Immature natural killer cell (primary cell): ENCODE measurements at places on chromosomes 3 and 15.

DNA sequence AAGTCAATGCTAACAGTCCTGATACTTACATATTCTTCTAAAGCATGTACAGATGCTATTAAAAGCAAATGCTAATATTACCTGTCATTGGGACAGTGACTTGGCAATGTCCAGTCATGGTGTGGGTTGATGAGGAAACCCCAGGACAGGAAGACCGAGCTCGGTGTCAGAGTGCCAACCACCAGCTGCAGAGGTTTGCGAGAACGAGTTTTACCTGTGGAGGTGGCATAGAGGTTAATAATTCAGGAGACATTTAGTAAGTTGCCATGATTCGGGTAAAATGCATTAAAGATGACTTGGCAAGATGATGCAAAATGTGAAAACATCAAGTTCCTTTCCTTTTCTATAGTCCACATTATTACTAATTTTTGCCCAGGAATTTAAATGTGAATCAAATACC is 94.5 kb downstream of the ABI3BP start:
- H3K4me3 ChIP-seq: no peak overlapping the region
- H3K36me3 ChIP-seq: no peaks in the 10 kb centered on the region
- H3K4me1 ChIP-seq: peaks cover 11% of the 10 kb centered on the region
- no peak for DNase-seq
- H3K27ac ChIP-seq: no peak overlapping the region
- H3K27me3 ChIP-seq: peaks cover 2% of the 10 kb centered on the region

GRCh38 chr3:63442918-63443317 is 164.8 kb downstream of the SYNPR start:
- no peak for DNase-seq
- H3K4me3 ChIP-seq: no peak overlapping the region
- H3K27ac ChIP-seq: no peak overlapping the region
- no peaks in the 10 kb centered on the region for H3K36me3 ChIP-seq

- DNase-seq: no peak
- no peaks in the 10 kb centered on the region for H3K4me1 ChIP-seq
- H3K27me3 ChIP-seq: peaks cover 3% of the 10 kb centered on the region
- no peaks in the 10 kb centered on the region for H3K36me3 ChIP-seq
Observed at GRCh38 chr3:53519065-53519709, 24.8 kb downstream of the CACNA1D start.

- H3K27ac ChIP-seq: no peak overlapping the region
- H3K27me3 ChIP-seq: peaks cover 2% of the 10 kb centered on the region
- no peaks in the 10 kb centered on the region for H3K36me3 ChIP-seq
- no peak overlapping the region for H3K4me3 ChIP-seq
- no peak for DNase-seq
Observed at GRCh38 chr15:100696452-100696851, 94.1 kb downstream of the ASB7 start.

DNA sequence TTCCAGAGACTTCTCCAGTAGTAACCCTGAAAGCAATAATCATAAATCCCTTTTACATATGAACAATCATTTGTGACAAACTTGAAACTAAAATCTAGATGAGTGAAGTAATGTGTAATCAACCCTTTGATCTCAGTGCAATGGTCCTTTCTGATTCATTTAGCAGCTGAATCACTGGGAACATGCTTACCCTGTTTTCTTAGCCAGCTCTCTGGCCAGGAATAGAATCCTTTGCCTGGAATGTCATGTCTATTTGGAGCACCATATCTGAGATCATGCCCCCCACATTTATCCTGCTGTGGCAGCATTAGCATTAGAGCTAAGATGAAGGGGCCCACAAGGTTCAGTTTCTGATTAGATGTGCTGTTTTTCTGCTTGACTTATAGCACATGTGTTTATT is 309.8 kb downstream of the OXSM start:
- H3K4me3 ChIP-seq: no peak overlapping the region
- no peaks in the 10 kb centered on the region for H3K4me1 ChIP-seq
- no peak for DNase-seq

- DNase-seq: no peak
- H3K27ac ChIP-seq: no peak overlapping the region
- H3K27me3 ChIP-seq: no peaks in the 10 kb centered on the region
- no peaks in the 10 kb centered on the region for H3K4me1 ChIP-seq
- no peaks in the 10 kb centered on the region for H3K36me3 ChIP-seq
Observed at GRCh38 chr3:127254730-127255129, 33.1 kb downstream of the PRR20G start.

- no peak overlapping the region for H3K27ac ChIP-seq
- no peak for DNase-seq
- no peaks in the 10 kb centered on the region for H3K36me3 ChIP-seq
- H3K4me1 ChIP-seq: no peaks in the 10 kb centered on the region
Observed at GRCh38 chr3:128021768-128022372, 30.4 kb upstream of the SEC61A1 start.

DNA sequence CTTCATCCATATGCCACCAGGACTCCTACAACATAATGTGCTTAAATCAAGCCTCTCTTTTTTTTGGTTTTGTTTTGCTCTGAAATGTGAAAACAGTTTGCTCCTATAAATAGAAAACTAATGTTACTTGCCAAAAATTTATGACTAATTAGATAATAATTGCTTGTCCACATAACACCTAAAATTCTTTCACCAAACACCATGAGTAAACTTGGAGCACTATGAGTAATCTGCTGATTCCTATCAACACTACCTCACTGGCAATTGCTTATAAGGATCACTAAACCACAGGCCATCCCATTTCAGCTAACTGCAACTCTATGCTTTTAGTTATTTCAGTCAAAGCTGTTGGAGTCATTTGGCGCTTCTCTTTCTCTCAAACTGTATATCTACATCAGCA is 252.7 kb downstream of the EPHA3 start:
- no peaks in the 10 kb centered on the region for H3K36me3 ChIP-seq

DNA sequence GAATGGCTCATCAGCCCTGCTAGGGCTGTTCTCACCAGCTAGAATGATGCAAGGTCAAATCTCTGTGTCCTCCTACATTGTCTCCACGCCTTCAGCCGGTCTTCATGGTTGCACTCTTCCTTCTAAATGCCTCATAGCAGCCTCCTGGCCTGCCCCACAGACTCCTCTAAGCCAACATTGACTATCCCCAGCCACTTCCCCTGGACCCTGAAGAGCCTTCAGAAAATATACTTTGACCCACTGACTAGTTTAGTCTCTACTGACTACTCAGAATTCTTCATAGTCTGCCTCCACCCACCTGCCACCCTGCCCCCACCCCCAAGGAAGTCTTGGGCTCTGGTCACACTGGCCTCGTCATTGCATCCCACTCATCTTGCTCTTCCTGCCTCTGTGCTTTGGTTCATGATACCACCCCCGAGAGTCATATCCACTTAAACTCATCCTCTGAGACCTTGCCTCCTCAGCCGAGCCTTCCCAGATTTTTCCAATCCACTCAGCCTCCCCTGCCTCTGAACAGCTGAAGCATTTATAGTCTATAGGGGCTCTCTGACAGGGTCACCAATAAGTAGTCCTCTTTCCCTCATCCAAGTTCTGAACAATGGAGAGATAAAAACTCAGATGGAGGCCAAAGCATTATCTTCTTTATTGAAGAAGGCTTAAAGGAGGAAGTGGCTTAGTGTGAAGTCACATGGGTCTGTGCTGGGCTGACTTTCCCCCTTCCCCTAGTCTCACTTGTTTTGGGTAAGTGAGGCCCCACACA is 9.5 kb upstream of the DOCK3 start:
- H3K36me3 ChIP-seq: no peaks in the 10 kb centered on the region
- peaks cover 7% of the 10 kb centered on the region for H3K4me1 ChIP-seq
- no peak overlapping the region for H3K4me3 ChIP-seq
- no peak for DNase-seq
- H3K27me3 ChIP-seq: no peaks in the 10 kb centered on the region

GRCh38 chr3:193129607-193130006 is 111.4 kb upstream of the PLAAT1 start:
- no peaks in the 10 kb centered on the region for H3K36me3 ChIP-seq
- no peak for DNase-seq
- no peaks in the 10 kb centered on the region for H3K27me3 ChIP-seq
- H3K4me3 ChIP-seq: no peak overlapping the region
- H3K4me1 ChIP-seq: no peaks in the 10 kb centered on the region

DNA sequence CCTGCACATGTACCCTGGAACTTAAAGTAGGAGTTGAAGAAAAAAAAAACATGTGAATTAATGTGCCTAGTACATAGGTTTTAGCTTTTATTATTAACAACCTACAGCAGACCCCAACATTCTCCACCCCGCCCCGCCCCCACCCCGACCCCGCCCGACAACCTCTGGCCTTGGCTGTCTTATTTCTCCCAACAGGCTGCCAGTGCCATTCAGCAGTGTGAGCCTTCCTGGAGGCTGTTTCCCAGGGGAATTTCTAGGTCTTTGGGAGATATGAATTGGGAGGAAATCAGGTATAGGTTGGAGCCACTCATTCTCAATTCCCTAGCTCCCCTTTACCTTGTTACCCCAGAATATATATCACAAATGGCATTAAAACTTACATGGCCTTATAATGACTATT is 8.3 kb upstream of the MLF1 start:
- no peak for DNase-seq
- H3K4me1 ChIP-seq: no peaks in the 10 kb centered on the region
- peaks cover 8% of the 10 kb centered on the region for H3K27me3 ChIP-seq
- H3K36me3 ChIP-seq: no peaks in the 10 kb centered on the region
- no peak overlapping the region for H3K27ac ChIP-seq
- H3K4me3 ChIP-seq: no peak overlapping the region

DNA sequence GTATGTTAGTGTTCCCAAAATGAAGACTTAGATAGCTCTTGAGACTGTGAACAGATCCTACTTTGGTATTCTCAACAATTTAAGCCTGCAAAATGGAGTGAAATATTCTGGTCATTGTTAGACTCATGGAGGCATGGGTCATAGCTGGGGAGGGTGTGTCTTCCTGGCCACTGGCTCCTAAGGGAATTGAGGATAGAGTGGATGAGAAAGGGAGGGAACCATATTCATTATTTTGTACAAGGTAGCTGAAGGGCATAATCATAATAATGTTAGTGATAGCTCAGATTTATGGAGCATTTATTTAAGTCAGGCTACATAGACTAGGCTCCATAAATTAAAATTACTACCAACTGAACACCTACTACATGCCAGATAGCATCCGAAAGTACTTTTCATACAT is 253.6 kb downstream of the NR1D2 start:
- H3K4me3 ChIP-seq: no peak overlapping the region
- no peak for DNase-seq
- H3K36me3 ChIP-seq: no peaks in the 10 kb centered on the region
- peaks cover 2% of the 10 kb centered on the region for H3K27me3 ChIP-seq
